ENCODE measurements at places on chromosomes 7 and 10. TPM values are rescaled to one million over a fixed set of nuclear protein-coding genes. Genes with fewer than 3 reads are reported as not detected.

GRCh38 chr10:89431977-89432376 is 17.6 kb downstream of the IFIT5 start:
- no peak for DNase-seq

DNA sequence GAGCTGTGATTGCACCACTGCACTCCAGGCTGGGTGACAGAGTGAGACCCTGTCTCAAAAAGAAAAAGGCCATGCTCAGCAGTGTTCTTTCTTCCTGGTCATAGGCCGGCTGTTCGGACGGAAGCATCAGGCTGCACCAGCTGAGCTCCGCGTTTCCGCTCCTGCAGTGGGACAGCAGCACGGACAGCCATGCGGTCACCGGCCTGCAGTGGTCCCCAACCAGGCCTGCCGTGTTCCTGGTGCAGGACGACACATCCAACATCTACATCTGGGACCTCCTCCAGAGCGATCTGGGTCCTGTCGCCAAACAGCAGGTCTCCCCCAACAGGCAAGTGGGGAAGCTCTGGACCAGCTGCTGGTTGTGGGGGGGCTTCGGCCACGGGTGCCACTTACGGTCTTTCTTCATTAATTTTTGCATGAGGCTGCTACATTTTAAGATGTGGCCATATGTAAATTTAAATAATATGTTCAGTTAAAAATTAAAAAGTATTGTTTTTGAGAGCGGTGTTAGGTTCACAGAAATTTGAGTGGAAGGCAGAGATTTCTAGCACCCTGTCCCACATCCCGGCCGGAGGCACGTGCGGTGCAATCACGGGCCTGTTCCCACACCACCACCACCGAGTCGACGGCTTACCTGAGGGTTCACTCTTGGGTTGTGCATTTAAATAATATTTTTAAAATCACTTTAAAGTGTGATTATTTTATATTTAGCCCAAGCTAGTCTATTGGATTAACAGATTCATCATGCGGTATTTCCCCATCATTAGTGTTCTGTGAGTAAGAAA is 85.7 kb downstream of the DYNC2I1 start:
- DNase-seq, result no peak

TUBAL3 gene
- not detected for polyA plus RNA-seq

HECW1 gene
- 0.14 TPM for polyA plus RNA-seq

CCDC136 gene
- polyA plus RNA-seq, result 19.1 TPM

GRCh38 chr7:24283554-24283896 is 465 bp upstream of the NPY start:
- no peak for DNase-seq

DNA sequence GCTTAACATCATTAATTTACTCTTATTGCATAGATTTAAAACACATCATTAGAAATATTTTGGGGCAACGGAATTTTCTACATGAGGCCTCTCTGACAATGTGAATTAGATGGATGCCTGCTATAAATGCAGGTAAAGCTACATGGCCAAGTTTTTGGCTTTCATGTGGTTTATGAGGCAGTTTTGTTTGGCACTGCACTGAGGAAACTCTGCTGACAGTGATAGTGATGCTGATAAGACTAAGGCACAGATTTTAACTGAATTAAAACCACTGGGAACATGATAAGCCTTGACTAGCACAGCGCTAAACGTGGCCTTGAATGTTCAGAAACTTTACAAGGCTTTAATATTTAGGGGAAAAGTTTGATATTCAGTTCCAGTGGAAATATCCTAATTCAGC is 114.3 kb upstream of the NOBOX start:
- no peak for DNase-seq

GRCh38 chr10:70918851-70919530 is 30.6 kb upstream of the PCBD1 start:
- DNase-seq, result no peak

- no peak for DNase-seq
Measured at GRCh38 chr7:30906515-30907240, 5.0 kb upstream of the AQP1 start.

TRPV6 gene
- polyA plus RNA-seq, result 0.05 TPM

C10orf95 gene
- 0.30 TPM for polyA plus RNA-seq

DNA sequence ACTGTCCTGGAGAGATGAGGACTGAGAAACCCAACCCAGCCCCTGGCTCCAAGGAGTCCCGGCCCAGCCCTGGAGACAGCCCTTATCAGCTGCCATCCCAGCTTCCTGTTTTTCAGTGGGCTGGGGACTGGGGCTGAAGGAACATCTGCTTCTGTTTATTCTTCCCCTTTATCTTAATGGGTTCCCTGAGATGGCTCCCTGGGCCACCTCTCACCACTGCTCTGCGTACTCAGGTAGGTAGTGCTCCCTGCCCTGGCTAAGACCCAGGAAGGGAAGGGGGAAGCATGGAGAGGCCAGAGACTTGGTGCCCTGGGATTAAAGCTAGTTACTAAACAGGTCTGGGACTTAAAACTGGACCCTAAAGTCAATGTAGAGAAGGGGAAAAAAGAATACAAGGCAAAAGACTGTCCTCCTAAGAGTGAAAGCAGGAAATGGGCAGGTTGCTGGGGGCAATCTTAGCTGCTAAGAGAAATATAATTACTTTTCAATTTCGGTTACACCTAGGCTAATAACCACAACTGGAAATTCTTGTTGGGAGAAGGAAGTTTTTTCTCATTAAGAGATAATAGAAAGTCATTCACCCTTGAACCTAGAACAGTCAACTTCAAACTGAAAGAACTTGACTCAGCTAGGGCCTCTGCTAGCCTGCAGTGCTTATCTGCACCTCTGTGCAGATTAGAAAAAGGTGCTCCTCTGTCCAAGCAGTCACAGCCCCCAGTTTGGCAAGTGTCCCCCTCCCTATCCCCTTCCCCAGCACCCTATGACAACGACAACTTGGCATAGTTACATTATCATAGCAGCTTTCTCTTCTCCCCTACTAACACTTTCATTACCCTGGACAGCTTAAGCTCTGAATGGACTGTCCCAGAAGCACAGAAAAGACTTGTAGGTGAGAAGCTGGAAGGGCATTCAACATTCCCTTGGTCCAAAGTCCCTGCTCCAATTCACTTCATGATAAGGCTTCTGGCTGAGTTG is 65.6 kb upstream of the KDM7A start:
- DNase-seq, result no peak

DNA sequence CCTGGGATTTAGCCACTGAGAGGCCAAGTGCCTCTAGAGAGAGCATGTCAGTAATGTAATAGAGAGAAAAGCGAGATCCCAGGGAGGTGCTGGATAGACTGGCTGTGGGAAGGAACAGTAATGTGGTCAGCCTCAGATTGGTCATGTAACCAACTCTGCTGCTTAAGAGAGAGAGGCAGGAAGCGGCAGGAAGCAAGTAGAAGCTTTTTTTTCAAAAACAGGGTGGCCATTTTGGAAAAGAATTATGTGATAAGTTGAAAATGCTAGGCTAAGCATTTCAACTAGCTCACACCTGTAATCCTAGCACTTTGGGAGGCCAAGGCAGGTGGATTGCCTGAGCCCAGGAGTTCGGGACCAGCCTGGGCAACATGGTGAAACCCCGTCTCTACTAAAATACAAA is 3.7 kb upstream of the PCOLCE start:
- DNase-seq, result no peak

- no peak for DNase-seq
Measured at GRCh38 chr10:112959207-112959838, 9.3 kb downstream of the TCF7L2 start.

EXOSC1 gene
- polyA plus RNA-seq, result 27.3 TPM

CPXM2 gene
- polyA plus RNA-seq, result 0.97 TPM

DNA sequence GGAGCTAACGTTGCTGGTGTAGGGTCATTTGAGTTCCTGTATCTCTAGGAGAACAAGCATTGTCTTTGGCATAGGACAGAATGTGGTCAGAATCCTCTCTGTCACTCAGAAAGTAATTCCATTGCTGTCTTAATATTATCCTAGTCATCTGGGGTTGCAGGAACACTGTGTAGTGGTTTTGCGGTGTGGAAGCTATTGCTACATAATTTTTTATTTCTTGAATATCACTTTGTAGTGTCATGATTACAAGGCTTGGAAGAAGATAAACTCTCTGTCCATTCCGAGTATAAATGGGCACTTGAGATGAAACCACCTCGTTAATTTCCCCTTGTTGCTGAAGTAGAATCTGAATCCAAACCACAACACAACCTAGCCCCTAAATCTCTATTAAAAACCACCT is 919.2 kb downstream of the LRMDA start:
- DNase-seq, result no peak

- no peak for DNase-seq
Measured at GRCh38 chr7:44272456-44272855, 52.9 kb downstream of the CAMK2B start.

DNA sequence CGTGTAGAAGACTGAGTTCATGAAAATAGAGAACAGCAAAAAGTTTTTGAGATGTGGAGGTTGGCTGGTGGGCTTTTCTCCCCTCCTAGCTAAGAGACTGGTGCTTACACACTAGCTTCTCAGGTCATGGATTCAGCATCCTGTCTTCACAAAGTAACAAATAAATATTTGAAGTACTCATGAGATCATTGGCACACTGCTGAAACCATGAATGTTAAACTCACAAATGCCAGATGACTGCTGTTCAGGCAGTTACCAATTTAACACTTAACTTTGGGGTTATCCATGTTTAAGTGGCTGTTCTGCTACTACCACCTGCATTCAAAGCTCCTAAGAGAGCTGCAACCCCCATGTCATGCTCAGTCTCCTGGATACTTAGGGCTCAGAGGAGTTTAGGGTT is 119.0 kb upstream of the BET1 start:
- no peak for DNase-seq

DNA sequence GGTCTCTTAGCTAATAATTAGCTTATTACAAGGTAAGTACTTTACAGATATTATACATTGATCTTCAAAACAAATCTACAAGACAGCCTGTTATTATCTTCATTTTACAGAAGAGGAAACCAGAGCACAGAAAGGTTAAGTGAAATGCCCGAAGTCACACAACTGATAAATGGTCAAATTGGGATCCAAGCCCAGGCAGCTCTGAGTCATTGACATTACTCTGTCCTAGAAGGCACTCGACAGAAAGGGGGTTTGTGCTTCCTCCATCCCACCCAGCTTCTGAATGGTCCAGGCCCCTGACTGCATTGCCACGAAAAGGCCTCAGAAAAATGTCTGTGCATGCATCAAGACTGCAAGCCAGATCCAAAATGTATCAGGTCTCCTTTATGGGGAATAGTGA is 81.3 kb upstream of the ZNF438 start:
- DNase-seq, result no peak

DNA sequence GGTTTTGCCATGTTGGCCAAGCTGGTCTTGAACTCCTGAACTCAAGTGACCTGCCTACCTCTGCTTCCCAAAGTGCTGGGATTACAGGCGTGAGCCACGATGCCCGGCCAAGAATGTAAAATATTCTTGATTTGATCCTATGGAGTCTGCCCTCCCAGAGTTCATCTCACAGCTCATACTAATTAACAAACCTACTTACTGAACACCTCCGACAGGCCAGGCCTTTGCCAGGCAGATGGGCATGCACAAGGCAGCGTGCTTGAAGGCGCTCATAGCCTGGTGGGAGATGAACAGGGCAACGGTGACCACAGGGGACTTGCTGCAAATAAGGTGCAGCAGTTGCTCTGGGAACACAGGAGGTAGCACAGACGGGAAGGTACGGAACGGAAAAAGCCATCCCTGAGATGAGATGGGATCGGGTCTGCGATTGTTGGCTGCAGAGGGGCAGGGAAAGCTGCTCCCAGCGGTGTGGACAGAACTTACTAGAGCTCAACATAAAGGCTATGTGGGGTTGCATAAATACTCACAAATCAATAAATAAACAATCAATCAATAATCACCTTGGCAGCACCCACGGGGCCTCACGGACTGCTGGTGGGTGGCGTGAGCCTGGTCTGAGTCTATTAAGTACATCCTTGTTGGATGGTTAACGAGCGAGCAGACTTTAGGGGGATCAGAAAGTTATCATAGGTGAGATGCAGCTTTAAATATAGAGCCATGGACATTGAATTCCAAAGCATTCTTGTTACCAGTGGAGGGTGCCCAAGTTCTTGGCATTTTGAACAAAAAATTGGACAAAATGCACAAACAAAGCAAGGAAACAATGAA is 4.7 kb downstream of the ACBD7 start:
- DNase-seq, result peak; percentile 23

GRCh38 chr7:103117465-103117864 is 31.4 kb downstream of the NAPEPLD start:
- DNase-seq, result no peak

- DNase-seq, result no peak
Measured at GRCh38 chr7:92436612-92437445, 10.5 kb upstream of the GATAD1 start.

- peak; percentile 42 for DNase-seq
Measured at GRCh38 chr7:149147752-149148653, 750 bp downstream of the ZNF398 start.

- no peak for DNase-seq
Measured at GRCh38 chr7:120955577-120956149, 5.1 kb downstream of the ING3 start.

- DNase-seq, result peak; percentile 85
Measured at GRCh38 chr7:43872406-43873110, 3.2 kb upstream of the MRPS24 start.

- DNase-seq, result no peak
Measured at GRCh38 chr7:45649560-45650346, 75.6 kb downstream of the ADCY1 start.

GRCh38 chr7:137446025-137446424 is 102.5 kb upstream of the PTN start:
- peak; percentile 77 for DNase-seq

DNA sequence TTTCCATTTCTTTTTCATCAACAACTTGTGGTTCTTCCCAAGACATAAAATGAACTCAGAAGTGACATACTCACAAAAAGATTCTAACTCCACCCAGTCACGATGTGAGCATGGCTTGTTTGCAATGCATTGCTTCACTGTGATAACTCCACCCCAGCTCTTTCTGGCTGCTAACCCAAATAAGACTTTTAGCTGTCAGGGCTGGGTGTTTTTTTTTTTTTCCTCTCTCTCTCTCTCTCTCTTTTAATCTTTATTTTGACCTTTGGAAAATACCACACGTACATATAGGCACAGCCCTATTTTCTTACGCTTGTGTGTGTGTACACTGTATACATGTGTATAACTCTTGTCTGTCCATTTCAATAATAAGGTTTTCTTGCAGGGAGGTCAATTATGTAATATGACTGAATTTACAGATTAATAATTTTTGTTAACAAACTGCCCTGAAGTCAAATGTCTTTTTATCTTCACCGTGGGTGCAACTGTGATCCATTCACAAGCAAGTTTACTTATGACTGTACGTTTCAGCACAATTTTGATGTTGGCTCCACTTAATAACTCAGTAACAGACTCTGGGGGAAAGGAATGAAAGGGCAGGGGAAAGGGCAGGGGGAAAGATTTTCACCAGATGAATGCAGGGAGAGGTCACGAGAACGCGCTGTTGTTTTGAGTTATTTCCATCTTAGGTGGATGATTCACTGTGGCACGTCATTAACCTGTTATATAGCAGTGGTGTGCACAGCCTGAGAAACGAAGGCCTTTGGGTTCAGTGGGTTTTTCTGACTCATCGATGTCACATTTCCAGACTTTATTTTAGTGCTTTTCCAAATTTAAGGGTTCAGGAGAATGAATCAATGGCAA is 49.1 kb downstream of the APBB1IP start:
- DNase-seq, result peak; percentile 44

- no peak for DNase-seq
Measured at GRCh38 chr10:12333380-12334185, 15.8 kb upstream of the CAMK1D start.

Measured in hindlimb muscle (tissue), 1 donor.